Left kidney (tissue), 8 donors: ENCODE measurements at places on chromosomes 6 and 20. TPM values are rescaled to one million over a fixed set of nuclear protein-coding genes. Genes with fewer than 3 reads are reported as not detected.

Gene RBPJL
- not detected for polyA plus RNA-seq

Gene HAO1
- not detected for polyA plus RNA-seq

Gene ZNF391
- 13.5 TPM for polyA plus RNA-seq

Gene DEF6
- 3.4 TPM for polyA plus RNA-seq

Gene ADAM33
- 9.1 TPM for polyA plus RNA-seq

Gene CFAP61
- polyA plus RNA-seq, result 2.8 TPM

Gene LY6G6D
- not detected for polyA plus RNA-seq

Gene EYA2
- 0.52 TPM for polyA plus RNA-seq

Gene TUBB2B
- polyA plus RNA-seq, result 104 TPM

Gene CST4
- not detected for polyA plus RNA-seq

Gene SMOC2
- 20.5 TPM for polyA plus RNA-seq

Gene MOG
- not detected for polyA plus RNA-seq

Gene BPIFB1
- not detected for polyA plus RNA-seq

Gene RSPH4A
- polyA plus RNA-seq, result 4.2 TPM

Gene LTB
- polyA plus RNA-seq, result 0.91 TPM

Gene TNXB
- polyA plus RNA-seq, result 4.7 TPM

Gene TRIM10
- 0.27 TPM for polyA plus RNA-seq

Gene COL12A1
- polyA plus RNA-seq, result 79.2 TPM

Gene DOK5
- polyA plus RNA-seq, result 9.7 TPM

Gene TBX18
- polyA plus RNA-seq, result 12.5 TPM

Gene ENPP4
- polyA plus RNA-seq, result 17.8 TPM

Gene C6orf58
- 1.2 TPM for polyA plus RNA-seq
